ENCODE measurements at places on chromosomes 3 and 15.

DNA sequence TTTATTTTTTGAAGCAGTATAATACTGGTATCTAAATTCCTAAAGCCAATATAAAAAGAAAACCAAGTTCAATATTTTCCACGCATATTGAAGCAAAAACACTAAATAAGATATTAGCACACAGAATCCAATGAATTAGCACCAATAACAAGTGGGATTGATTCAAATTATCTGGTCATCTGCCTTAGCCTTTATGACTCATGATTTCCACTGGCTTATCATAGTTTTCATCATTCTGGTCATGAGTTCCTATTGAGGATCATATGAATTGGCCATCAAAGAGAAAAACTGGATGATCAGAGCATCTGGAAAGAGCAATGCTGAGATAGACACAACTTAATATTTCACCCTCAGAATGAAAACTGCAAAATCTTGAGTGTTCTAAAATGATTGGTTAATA, 809.9 kb downstream of the MCTP2 start:
- DNase-seq: no peak

- DNase-seq: no peak
Observed at GRCh38 chr3:11690863-11691766, 47.4 kb upstream of the VGLL4 start.

GRCh38 chr3:179174898-179175297, 26.7 kb downstream of the PIK3CA start:
- no peak for DNase-seq

- no peak for DNase-seq
Observed at GRCh38 chr3:61015859-61016258, 235.4 kb downstream of the FHIT start.

DNA sequence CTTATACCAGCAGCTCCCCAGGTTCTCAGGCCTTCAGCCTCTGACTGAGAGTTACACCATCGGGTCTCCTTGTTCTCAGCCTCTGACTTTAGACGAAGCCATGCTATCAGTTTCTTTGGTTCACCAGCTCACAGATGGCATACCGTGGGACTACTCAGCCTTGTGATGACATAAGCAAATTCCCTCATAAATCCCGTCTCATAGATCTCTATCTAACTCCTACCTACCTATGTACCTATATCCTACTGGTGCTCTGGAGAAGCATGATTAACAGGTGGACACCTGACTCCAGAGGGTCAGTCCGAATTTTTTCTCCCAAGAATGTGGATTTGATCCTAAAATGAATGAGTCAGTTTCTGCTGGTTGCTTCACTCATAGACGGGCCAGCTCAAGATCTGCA, 59.1 kb upstream of the CDV3 start:
- no peak for DNase-seq
